ENCODE measurements at places on chromosomes 4 and X.

DNA sequence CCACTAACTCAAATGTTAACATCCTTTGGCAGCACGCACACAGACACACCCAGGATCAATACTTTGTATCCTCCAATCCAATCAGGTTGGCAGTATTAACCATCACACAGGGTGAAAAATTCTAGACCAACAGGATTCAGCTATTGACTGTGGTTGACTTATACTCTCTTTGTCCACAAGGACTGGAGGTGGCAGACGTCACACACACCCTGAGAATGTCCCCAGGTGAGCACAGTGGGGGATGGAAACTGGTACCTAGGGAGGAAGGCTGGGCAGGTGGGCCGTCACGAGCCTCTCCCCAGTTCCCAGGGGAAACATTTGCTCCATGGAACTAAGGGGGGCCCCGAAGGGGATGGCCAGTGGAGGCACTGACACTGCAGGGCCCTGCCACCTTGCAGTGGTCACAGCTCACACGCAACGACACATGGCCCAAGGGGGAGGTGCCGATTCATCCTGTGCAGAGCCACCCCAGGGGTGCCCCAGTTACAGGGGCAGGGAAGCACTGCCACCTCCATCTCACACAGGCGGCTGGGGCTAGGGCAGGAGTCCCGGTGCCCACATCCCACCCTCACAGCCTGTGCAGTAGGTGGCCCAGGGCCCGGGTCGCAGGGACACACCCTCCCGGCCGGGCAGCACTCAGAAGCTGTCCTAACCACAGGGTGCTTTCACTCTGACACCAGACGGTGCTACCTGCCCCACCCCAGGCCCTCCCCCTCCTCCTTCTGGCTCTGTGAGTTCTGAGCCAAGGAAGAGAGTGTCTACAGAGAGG is 17.4 kb downstream of the ZFYVE28 start:
- DNase-seq, result no peak

GRCh38 chrX:83508006-83508405 is at the start of gene POU3F4:
POU3F4 (plus strand) TSS chrX:83508290; CDS start chrX:83508325, 35 bp downstream.
- no peak for DNase-seq

DNA sequence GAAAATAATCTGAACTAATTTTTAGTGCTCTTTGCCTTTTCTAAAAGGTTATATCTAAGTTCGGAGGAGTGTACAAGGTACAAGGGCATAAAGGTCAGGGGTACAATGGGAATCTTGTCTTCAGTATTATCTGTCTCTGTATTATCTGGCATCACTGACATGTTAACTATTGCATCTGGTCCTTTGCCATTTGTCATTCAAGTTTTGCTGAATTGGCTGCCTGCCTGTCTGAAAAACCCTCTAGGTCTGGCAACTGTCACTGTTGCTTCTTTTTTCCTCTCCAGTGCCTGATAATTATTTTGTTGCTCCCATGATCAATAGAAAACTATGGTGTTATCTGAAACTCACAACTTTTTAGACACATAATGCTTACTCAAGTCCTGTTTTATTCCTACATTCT is 112.5 kb upstream of the STK26 start:
- DNase-seq, result no peak

GRCh38 chrX:107848591-107848990 is 22.9 kb downstream of the MID2 start:
- DNase-seq, result no peak

DNA sequence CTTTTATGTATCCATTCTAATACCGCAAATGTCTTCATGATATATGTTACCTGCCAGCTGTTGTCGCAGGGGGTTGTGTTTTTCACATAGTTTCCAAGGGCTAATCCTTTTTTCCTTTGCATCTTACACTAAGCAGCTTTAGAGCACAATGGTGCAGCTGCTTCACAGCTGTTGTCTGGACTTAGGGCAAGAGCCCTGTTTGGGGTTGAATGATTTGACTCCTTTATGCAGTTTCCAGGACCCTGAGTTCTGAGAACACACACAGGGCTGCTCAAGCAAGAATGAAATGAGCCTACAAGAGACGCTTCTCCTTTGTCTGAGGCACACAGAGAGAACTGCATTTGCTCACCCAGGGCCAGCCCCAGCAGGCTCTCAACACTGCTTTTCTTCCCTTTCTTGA is 20.2 kb downstream of the CCNG2 start:
- no peak for DNase-seq
